ENCODE measurements at places on chromosomes 4 and X. TPM values are rescaled to one million over a fixed set of nuclear protein-coding genes. Genes with fewer than 3 reads are reported as not detected.

The C4orf51 gene
- total RNA-seq = not detected

The MGST2 gene
- 8.7 TPM for total RNA-seq

GRCh38 chr4:26000274-26000950, 86.4 kb downstream of the SMIM20 start:
- no peaks in the 10 kb centered on the region for H3K4me1 ChIP-seq
- no peak for DNase-seq
- no peak overlapping the region for H3K27ac ChIP-seq
- H3K4me3 ChIP-seq = no peak overlapping the region
- H3K27me3 ChIP-seq = peaks cover 4% of the 10 kb centered on the region
- no peaks in the 10 kb centered on the region for H3K36me3 ChIP-seq

The MAGIX gene
- total RNA-seq = 0.87 TPM

GRCh38 chr4:37664696-37665095, 21.5 kb downstream of the RELL1 start:
- no peak overlapping the region for H3K4me3 ChIP-seq
- H3K27me3 ChIP-seq = no peaks in the 10 kb centered on the region
- H3K4me1 ChIP-seq = peaks cover 48% of the 10 kb centered on the region
- no peak overlapping the region for H3K27ac ChIP-seq
- peaks cover 3% of the 10 kb centered on the region for H3K36me3 ChIP-seq
- no peak for DNase-seq

DNA sequence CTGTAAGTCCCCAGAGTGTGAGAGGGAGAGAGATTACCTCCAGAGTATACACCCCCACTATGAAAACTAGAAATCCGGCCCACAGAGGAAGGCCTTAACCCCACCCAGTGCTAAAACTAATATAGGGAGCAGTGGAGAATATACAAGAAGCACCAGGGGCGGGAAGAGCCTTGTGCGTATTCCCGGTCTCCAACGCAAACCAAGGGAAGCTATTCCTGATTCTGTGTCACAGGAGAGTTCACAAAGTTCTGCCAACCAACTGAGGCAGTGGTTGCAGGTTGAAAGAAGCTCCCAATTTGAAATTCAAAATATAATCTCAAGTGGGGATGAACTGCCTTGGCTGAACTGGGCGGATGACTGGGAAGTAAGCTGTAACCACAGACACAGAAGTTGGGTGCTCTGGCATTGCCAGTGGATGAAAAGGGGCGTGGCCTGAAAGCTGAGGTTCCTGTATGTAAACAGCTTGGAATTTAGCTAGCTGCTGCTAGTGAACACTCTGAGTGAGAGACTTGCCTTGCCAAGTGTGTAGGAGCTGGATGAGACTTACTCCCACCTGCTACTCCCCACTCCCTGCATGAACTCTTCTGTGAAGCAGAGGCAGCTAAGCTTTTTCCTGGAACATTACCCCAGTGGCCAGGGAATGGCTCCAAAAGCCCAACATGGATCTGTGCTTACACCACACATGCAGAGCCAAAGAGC, 32.7 kb downstream of the ELF2 start:
- H3K4me1 ChIP-seq = peaks cover 19% of the 10 kb centered on the region
- H3K27ac ChIP-seq = no peak overlapping the region
- H3K36me3 ChIP-seq = peaks cover 2% of the 10 kb centered on the region
- no peak overlapping the region for H3K4me3 ChIP-seq
- no peaks in the 10 kb centered on the region for H3K27me3 ChIP-seq

GRCh38 chr4:53782458-53782845, 191.2 kb upstream of the LNX1 start:
- no peaks in the 10 kb centered on the region for H3K4me1 ChIP-seq
- H3K27me3 ChIP-seq = peaks cover 4% of the 10 kb centered on the region
- no peak overlapping the region for H3K4me3 ChIP-seq

The MTHFD2L gene
- total RNA-seq = 5.4 TPM

The DCAF12L2 gene
- total RNA-seq = not detected

DNA sequence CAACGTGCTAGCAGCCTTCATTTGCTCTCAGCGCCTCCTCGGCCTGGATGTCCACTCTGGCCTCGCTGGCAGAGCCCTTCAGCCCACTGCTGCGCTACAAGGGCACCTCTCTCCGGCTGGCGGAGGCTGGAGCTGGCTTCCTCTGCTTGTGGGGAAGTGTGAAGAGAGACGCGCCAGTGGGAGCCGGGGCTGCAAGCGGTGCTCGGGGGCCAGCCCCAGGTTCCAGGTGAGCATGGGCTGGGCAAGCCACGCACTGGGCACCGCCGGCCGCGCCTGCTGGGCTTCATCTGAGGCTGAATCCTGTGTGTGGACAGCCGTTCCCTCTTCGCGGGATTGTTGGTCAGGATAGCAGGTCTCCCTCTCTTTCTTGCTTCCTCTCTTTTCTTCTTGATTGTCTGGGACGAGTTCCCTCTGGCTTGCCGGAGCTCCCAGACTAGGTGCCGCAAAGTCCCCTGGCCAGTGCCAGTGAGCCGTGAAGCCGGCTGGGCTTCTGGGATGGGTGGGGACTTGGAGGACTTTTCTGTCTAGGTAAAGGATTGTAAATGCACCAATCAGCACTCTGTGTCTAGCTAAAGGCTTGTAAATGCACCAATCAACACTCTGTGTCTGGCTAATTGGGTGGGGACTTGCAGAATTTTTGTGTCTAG, 165.0 kb downstream of the HEPH start:
- H3K36me3 ChIP-seq = no peaks in the 10 kb centered on the region
- no peaks in the 10 kb centered on the region for H3K27me3 ChIP-seq
- H3K4me3 ChIP-seq = no peak overlapping the region
- H3K4me1 ChIP-seq = no peaks in the 10 kb centered on the region

- H3K27me3 ChIP-seq = no peaks in the 10 kb centered on the region
- no peaks in the 10 kb centered on the region for H3K4me1 ChIP-seq
- no peak for DNase-seq
- H3K4me3 ChIP-seq = no peak overlapping the region
- no peaks in the 10 kb centered on the region for H3K36me3 ChIP-seq
- no peak overlapping the region for H3K27ac ChIP-seq
These were observed 40.7 kb upstream of the PDGFC start for GRCh38 chr4:157012296-157012695.

The MAB21L2 gene
- total RNA-seq = not detected

The SLC10A7 gene
- total RNA-seq = 14.7 TPM

DNA sequence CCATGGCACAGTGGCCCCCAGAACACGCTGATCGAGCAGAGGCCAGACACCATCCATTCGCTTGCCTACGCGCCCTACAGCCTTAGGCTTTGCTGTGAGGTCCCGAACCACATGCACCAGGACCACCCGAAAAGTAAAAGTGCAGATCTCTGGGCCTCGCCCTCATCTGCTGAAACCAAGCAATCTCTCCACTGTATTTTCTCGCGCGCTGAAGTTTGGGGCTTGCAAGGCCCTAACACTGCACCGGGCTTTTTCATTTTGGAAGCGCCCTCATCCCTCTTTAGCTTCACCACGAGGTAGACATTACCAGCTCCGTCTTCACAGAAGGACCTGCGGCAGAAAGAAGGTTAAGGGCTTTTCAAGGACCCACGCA, 21.2 kb downstream of the NKX3-2 start:
- peaks cover 68% of the 10 kb centered on the region for H3K27me3 ChIP-seq
- H3K4me1 ChIP-seq = peaks cover 13% of the 10 kb centered on the region
- DNase-seq = no peak

- no peak overlapping the region for H3K4me3 ChIP-seq
- no peaks in the 10 kb centered on the region for H3K27me3 ChIP-seq
- no peak for DNase-seq
- H3K27ac ChIP-seq = no peak overlapping the region
- H3K4me1 ChIP-seq = peaks cover 20% of the 10 kb centered on the region
These were observed 90.5 kb downstream of the RTL5 start for GRCh38 chrX:72041176-72041575.

- H3K27ac ChIP-seq = no peak overlapping the region
- peaks cover 7% of the 10 kb centered on the region for H3K36me3 ChIP-seq
- DNase-seq = no peak
- no peak overlapping the region for H3K4me3 ChIP-seq
- H3K4me1 ChIP-seq = no peaks in the 10 kb centered on the region
These were observed 138.8 kb downstream of the PDLIM5 start for GRCh38 chr4:94590493-94590892.

The SLITRK2 gene
- total RNA-seq = not detected

GRCh38 chrX:10744007-10744406, 123.6 kb upstream of the MID1 start:
- no peak for DNase-seq
- no peaks in the 10 kb centered on the region for H3K27me3 ChIP-seq
- no peak overlapping the region for H3K4me3 ChIP-seq
- no peaks in the 10 kb centered on the region for H3K4me1 ChIP-seq

- H3K4me1 ChIP-seq = peaks cover 5% of the 10 kb centered on the region
- H3K36me3 ChIP-seq = no peaks in the 10 kb centered on the region
- no peak overlapping the region for H3K27ac ChIP-seq
- peaks cover 42% of the 10 kb centered on the region for H3K27me3 ChIP-seq
These were observed 886 bp downstream of the DCLK2 start for GRCh38 chr4:150079081-150079581.

The SPANXN3 gene
- not detected for total RNA-seq

The GYPE gene
- 0.44 TPM for total RNA-seq

DNA sequence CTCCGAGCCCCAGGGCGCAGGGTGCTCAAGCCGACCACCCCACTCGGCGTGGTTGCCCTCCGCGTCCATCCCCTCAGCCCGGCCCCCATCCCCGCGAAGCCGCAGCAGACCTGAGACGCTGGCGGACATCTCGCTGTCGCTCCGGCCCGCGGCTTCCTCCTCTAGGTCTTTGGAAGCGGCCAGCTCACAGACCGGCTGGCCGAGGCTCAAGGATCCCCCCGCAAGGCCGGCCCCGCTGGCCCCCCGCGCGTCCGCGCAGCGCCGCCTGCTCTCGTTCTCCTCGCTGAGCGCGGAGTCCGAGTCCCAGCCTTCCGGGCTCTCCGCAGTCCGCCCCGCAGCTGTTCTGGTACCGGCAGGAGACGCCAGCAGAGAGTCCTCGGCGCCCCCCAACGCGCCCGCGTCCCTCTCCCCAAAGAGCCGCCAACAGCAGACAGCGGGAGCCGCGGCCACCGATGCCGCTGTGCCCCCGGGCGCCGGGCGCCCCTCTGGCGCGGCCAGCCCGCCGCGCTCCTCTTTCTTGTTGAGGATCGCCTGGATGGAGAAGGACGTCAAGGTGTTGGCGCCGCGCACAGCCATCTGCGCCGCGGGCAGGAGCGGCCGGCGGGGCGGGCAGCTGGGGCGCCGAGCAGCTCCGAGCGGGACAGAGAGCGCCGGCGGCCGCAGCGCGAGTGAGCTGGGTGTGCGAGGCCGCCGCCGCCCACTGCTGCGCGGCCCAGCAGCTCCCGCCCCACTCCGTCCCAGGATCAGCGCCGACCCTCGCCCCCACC, at the start of gene NKX3-2:
Gene NKX3-2, minus strand, starts transcription at position 670 of the 767 bp plus-strand sequence. Its CDS starts 94 bp downstream, at position 576.
- H3K4me3 ChIP-seq = peak within 1 kb of the TSS; percentile 74
- H3K36me3 ChIP-seq = peaks cover 10% of the 10 kb centered on the region
- peaks cover 64% of the 10 kb centered on the region for H3K27me3 ChIP-seq
- DNase-seq = no peak
- H3K27ac ChIP-seq = no peak within 1 kb of the TSS

The MEPE gene
- total RNA-seq = not detected

Data from activated CD4-positive, alpha-beta memory T cell treated with anti-CD3 and anti-CD28 coated beads for 36 hours (primary cell).